NCI-H1417 (cell line): ENCODE measurements at places on chromosomes 5 and 9.

DNA sequence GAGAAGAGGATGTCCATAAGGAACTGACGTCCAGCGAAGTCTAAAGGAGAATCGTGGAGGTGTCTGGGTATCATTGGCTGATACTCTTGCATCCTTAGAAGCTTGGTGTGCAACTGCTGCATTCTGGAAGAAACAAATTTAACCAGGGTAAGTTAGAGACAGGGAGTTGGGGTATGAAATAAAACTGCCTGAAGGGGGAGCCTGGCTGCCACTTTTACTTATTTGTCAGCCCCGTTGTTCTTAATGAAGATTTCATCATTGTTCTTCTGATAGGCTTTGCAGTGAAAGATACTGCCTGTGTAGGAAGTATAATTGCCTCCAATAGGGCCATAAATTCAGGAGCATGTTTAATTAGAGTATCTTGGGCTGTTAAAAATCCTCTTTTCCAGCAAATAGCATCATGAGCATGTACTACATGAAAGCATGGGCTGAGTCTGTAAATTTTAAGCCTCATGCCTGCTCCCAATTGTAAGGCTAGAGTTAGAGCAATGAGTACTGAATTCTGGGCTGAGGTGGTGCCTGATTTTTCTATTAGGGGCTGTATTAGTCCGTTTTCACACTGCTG, 1264.5 kb upstream of the ACO1 start:
- DNase-seq: no peak

GRCh38 chr5:68582284-68582683, 366.7 kb downstream of the PIK3R1 start:
- no peak for DNase-seq

- DNase-seq: no peak
These were observed 195.2 kb downstream of the NR3C1 start for GRCh38 chr5:143208365-143208641.

GRCh38 chr9:101055516-101055915, 27.0 kb downstream of the PLPPR1 start:
- no peak for DNase-seq

- no peak for DNase-seq
These were observed 230.3 kb downstream of the AUH start for GRCh38 chr9:91131433-91131839.

- no peak for DNase-seq
These were observed 127.2 kb downstream of the KDM4C start for GRCh38 chr9:6884990-6885389.

GRCh38 chr9:136354592-136355085, 8.9 kb downstream of the DNLZ start:
- DNase-seq: peak; percentile 31

- peak; percentile 34 for DNase-seq
These were observed 18.6 kb upstream of the KDM4C start for GRCh38 chr9:6739218-6739617.

DNA sequence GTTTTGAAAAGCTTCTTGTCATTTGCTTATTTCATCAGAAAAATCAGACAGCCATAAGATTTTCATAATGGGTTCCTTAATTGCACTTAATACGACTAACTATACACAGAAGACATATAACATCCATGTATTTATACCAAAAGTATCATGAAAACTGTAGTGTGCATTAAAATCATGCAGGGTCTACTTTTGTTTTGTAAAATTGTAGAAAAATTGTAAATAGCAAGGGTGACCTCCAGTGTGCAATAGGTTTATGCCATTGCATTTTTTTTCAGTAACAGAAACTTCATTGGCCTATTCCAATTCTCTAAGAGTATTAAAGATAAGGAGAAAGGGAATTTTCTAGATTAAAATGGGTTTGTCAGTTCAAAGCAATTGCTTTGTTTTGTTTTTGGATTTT, 307.6 kb downstream of the KIAA0825 start:
- DNase-seq: no peak

GRCh38 chr5:7834982-7835381, 16.0 kb downstream of the CFAP90 start:
- no peak for DNase-seq

GRCh38 chr5:92371171-92371888, 988.2 kb upstream of the ARRDC3 start:
- DNase-seq: no peak

DNA sequence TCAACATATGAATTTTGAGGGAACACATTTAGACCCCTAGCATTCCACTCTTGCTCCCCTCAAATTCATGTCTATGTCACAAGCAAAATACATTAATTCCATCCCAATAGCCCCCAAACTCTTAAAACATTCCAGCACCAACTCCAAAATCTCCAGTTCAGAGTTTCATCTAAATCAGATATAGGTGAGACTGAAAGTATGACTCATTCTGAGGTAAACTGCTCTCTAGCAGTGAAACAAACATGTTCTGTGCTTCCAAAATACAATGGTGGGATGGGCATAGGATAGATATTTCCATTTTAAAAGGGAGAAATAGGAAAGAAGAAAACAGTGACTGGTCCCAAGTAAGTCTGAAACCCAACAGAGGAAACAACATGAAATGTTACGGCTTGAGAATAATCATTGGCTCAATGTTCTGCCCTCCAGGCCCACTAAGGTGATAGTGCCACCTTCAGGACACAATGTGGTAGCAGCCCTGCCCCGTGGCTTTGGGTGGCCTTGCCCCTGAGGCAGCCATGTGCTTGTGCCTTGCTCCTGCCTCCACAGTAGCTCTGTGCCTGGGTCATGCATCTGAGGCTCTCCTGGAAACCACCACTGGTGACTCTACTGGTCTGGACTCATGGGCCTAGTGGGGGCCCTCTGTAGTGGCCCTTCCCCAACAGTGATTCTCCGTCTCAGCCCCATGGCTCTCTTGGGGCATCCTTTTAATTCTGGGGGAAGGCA, 36.4 kb upstream of the IPPK start:
- DNase-seq: no peak

DNA sequence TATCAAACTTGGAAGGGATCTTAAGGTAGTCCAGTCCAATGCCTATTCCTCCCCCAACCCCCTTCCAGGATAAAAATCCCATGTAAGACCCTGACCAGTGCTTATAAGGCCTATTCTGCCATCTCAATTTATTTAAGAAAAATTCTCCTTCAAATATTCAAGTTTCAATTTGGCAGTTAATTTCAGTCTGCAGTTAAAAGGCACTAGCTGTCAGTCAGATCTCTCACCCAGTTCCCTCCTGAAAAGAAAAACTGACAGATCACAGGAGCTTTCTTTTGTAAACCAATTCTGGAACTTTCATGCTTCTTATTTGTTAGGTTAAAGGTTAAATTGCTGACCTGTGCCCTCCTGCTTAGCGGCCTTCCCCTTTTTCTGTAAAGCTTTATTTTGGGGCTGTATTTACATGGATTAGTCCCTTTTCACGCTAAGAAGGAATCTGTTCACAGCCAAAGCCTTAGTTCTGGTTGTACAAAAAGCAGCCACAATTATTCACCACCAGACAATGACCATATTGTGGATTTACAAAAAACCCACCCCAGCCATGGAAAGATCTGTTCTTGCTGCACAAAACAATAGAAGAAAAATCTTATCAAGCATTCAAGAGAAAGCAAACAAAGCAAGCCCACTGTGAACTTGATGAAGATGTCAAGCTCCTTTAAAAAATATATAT, 68.7 kb downstream of the DENND1A start:
- DNase-seq: no peak

- DNase-seq: no peak
These were observed 41.6 kb downstream of the UBE2QL1 start for GRCh38 chr5:6490246-6490645.

GRCh38 chr9:3525096-3525835, 535 bp downstream of the RFX3 start:
- DNase-seq: peak; percentile 59

DNA sequence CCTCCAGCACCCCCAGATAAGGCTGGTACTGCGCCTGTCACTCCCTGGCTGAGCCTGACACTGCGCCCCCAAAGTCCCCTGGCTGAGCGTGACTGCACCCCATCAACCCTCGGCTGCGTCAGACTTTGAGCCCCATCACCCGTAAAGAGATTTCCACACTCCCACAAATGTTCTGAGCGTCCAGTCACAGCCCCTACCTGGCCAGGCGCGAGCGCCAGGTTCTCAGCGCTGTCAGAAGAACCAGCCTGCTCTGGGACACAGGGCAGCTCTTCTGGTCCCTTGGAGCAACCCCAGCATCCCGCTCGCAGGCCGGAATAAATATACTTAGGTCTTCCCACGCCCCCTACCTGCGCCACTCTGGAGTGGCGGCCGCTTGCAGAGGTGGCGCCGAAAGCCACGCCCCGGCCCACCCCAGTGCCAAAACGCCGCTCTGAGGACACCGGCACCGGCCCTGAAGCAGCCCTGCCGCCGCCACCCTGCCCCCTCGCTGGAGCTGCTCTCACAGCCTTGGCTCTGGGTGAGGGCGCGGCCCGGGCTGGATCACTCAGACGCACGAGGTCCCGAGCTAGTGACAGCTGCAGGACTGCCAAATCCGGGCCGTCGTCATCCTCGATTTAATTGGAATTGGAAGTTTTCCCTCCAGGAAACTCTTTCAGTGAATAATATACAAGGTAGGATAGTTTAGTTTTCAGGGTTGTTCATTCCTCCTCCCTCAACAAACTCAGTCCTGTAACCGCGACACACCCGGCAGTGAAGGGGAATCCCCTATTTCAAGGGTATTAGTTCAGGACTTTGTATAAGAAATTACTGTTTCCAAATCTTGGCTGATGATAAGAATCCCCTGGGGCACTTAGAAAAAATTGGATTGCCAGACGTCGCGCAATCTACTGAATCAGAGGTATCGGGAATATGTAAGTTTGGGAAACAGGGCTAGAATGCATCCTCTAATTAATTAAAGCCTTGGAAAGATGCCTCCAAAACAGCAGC, 1.2 kb upstream of the CEMIP2 start:
- DNase-seq: peak; percentile 2

DNA sequence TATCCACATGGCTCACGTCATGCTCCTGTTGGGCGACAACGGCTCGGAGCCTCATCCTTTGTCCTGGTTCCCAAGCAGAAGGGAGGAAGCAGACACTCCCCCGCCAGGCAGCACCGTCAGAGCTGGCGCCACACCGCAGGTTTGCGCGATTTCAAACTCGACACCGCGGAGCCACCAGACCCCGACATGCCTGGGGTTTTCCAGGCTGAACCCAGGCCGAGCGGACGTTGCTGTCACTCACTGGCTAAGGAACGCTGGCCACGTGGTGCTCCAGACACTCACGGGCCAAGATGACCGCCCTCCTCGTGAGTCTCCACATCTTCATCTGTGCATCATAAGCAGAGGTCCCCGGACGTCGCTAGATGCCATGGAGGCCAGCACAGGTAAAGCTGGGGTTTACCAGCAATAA, 9.0 kb downstream of the TERT start:
- DNase-seq: no peak

DNA sequence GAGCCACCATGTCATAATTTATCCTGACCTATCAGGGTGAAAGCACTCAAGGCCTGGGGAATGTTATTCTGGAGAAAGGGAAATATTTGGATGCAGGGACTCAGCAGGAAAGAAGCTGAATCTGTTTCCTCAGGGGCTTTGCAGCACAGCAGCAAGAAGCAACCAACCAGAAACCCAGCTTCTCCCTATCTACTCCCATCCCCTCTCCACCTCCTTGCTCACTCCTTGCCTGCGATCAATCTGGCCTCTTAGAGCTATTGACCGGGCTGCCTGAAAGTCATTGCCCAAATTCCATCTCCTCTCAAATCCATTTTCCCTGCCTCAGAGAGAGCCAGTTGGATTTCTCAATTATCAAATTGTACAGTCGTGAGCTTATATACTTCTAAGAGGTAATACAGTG, 542.0 kb upstream of the TRPC7 start:
- DNase-seq: no peak

DNA sequence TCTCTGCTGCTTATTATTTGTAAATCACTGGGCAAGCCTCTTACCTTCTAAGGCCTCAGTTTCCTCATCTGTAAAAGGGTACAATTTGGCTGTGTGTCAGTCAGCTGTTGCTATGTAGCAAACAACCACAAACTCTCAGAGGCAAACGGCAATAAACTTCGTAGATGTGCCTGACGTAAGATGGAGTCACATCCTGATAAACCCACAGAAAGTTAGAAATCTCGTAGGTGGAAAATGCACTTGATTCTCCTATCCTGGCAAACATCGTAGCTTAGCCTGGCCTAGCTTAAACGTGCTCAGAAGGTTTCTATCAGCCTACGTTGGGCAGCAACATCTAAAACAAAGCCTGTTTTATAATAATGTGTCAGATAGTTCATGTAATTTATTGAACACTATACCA, 35.0 kb upstream of the UNC5A start:
- no peak for DNase-seq

- DNase-seq: no peak
These were observed 157.9 kb downstream of the ALDH1A1 start for GRCh38 chr9:72794946-72795345.

DNA sequence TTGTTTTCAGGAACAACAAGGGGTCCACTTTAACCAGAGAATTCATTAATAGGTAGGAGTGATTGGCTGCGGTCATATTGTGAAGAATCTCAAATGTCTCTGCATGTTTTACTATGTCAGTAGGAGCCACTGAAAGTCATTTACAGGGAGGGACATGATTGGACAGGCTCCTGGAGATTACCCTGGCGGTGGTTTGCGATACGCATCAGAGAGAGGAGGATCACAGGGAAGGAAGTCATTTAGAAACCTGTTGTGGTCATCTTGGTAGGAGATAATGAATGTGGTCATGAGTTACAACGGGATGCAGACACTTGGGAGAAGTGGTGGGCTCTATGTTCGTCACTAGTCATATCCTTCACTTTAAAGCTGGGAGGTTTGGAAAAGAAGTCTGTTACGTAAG, 262.8 kb downstream of the FAM114A2 start:
- DNase-seq: no peak

DNA sequence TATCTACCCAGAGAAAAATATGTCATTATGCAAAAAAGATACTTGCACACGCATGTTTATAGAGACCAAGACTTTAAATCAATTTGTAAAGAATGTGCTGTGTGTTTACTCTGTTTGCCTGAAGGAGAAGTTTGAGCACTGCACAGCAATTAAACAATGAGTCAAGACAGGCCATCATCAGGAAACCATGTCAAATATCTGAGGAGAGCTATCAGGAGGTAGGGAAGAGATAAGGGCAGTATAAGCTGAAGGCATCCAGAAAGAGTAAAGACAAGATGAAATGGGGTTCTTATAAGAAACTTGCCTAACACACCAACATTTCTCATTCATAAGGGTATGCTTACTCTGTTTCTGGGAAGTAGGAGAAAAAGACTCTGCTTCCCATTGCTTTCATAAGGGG, 405.8 kb upstream of the PTGER4 start:
- DNase-seq: no peak

GRCh38 chr5:142881784-142882126, 111.6 kb downstream of the ARHGAP26 start:
- no peak for DNase-seq

GRCh38 chr9:136044971-136045594, 50.0 kb downstream of the NACC2 start:
- no peak for DNase-seq

- DNase-seq: no peak
These were observed 139.8 kb downstream of the COL23A1 start for GRCh38 chr5:178450121-178451028.

- no peak for DNase-seq
These were observed 202.9 kb upstream of the IL12B start for GRCh38 chr5:159533197-159533596.
